ENCODE measurements at places on chromosomes 5 and 9.
A peak's percentile ranks its signal among the peaks of the same experiment; 100 is the strongest.

GRCh38 chr9:88972401-88972800 is 18.9 kb upstream of the S1PR3 start:
- DNase-seq: no peak

DNA sequence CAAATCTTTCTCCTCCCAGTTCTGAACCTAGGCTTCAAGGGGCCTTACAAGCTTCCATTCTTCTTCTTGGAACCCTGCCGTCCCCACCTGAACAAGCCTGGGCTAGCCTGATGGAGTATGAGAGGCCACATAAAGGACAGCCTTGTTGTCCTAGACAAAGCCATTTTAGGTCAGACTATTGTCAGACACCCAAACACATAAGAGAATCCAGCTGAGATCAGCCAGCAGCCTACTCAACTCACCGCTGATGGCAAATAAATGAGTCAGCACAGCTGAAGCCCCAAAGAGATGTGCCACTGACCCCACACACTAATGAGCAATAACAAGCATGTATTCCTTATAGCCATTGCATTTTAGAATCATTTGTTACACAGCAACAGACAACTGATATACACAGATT is 33.8 kb downstream of the SVEP1 start:
- DNase-seq: no peak

GRCh38 chr5:95941756-95942155 is 19.9 kb downstream of the ELL2 start:
- no peak for DNase-seq

- no peak for DNase-seq
Observed at GRCh38 chr5:8683496-8683895, 814.5 kb downstream of the MTRR start.

- peak; percentile 58 for DNase-seq
Observed at GRCh38 chr9:133056533-133056932, 5.2 kb upstream of the CEL start.

DNA sequence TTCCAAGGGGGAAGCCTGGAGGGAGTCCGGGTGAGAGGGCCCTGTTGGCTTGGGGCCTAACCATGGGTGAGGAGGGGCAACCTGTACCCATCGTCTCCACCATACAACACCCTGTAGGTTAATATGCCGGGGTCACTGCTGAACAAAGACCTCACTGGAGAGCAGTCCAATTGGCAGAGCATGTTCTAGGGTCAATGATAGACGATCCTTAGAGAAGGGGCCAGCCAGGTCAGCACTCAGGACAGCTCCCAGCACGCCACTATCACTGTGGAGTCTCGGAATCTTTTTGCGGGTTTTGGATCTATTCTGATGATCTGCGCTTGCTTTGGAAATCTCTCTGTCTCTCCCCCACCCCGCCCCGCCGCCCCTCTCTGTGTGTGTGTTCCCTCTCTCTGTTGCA is 218.4 kb upstream of the MVB12B start:
- no peak for DNase-seq

DNA sequence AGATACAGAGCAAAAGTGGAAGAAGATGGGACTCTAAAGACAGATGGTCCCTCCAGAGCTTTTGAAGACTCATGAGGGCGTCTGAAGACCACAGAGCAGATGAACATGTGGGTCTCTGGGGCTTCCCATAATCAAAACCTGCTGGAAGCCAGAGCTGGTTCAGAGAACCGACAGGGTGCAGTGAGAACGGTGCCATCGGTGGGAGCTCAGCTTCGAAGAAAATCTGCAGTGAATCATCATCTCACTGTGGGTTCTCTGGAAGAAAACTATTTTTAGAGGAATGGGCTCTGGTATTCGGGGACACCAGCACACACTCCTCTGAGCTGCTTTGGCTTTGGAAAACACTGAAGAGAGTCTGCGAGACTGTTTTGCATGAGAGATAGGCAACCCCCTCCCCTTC is 222.4 kb upstream of the PANK3 start:
- DNase-seq: no peak

- DNase-seq: peak; percentile 42
Observed at GRCh38 chr5:15927710-15928380, 251.7 kb downstream of the MARCHF11 start.

DNA sequence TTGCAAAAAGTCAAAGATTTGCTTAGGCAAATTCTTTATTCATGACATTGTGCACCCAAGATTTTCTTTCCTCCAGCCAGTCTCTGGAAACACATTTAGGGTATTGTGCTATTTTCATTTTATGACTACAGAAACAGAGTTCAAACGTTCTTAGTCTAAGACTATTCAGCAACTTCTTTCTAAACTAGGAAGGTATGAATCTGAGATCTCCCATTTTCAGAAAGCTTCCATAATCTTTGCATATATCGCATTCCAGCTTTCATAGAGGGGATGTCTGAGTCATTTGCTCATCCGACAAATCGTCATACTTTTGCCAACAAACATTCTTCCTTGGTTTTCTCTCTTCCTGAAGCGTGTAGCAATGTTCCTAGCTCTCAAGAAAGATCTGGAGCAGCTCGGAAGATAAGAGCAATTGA is 1.6 kb upstream of the PAPPA start:
- DNase-seq: peak; percentile 77

DNA sequence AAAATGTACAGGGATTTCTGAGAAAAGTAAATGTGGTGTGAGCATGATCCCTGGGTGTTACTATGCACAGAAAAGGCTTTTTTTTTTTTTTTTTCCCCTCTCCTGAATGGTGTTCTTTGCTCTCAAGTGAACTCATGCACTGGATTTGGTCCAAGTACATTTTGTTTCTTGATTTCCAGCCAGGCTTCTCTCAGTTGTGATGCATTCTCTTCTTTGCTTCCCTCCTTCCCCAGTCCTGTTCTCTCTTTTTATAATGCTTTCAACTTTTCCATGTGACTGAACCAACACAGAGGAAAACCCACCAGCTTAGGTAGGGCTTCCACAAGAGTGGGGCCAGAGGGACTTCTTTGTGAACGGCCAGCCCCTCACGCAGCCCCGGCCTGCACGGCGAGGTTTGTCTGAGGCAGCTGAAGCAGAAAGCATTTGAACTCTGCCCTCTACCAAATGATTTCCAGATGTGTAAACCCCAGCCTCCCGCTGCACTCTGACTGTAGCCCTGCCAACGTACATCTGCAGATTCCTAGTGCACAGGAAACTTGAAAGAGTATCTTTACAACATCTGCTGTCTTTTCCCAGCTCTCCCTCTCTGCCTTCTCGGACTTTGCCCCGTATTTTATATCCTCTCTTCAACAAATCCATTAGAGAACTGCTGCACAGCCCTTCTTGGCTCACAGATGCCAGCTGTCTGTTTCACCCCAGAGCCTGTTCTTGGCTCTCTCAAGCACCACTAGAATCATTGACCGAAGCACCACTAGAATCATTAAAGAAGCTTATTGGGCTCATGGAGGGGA is 71.8 kb upstream of the CD180 start:
- peak; percentile 84 for DNase-seq

DNA sequence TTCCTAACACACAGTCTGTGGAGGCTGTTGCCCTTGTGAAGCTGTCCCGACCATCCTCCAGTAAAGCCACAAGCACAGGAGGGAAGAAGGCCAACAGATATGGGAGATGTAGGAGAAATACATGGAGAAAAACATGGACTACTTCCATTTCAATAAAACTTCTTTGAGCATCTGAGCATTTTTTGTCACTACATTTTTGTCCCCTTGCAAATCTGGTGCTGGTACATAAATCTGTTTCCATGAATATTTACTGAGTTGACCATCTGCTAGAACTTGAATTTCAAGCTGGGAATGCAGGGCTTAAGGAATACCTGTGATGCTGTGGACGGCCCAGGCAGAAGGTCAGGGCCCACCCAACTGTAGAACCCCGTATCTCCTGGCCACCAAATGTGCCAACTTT is 43.9 kb upstream of the ICE1 start:
- DNase-seq: no peak

GRCh38 chr5:147935032-147935431 is 28.7 kb upstream of the C5orf46 start:
- DNase-seq: no peak

GRCh38 chr5:155504606-155505005 is 491.1 kb downstream of the KIF4B start:
- DNase-seq: no peak

- DNase-seq: peak; percentile 96
Observed at GRCh38 chr5:176812269-176813259, 2.2 kb downstream of the UNC5A start.

GRCh38 chr9:106859957-106860720 is 2.8 kb upstream of the ZNF462 start:
- DNase-seq: no peak

- peak; percentile 29 for DNase-seq
Observed at GRCh38 chr5:124162767-124163532, 583.5 kb downstream of the ZNF608 start.

GRCh38 chr5:13780081-13780480 is 164.4 kb downstream of the DNAH5 start:
- DNase-seq: no peak

DNA sequence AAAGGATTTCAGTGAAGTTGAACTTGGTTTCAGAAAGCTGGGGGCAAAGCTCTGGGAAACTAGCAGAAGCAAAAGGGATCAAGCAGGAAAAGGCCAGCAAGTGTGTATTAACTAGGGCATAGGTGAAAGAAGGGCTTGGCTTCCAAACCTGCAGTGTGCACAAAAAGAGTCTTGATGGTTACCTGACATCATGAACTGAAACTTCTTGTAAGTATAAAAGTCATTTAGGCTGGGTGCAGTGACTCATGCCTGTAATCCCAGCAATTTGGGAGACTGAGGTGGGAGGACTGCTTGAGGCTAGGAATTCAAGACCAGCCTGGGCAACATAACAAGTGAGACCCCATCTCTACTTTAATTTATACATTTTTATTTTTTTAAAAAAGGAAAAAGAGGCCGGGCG is 216.4 kb downstream of the EPB41L4A start:
- DNase-seq: no peak

DNA sequence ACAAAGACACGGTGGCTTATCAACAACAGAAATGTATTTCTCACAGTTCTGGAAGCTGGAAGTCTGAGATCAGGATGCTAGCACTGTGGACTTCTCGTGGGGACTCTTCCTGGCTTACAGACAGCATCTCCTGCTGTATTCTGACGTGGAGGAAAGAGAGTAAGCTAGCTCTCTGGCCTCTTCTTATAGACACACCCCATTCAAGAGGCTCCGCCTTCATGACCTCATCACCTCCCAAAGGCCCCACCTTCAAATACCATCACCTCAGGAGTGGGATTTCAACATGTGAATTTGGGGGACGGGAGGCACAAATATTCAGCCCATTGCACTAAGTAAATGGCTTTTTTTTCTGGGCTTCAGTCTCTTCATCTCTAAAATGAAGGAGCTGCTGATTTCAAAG is 27.6 kb downstream of the KCNMB1 start:
- no peak for DNase-seq

DNA sequence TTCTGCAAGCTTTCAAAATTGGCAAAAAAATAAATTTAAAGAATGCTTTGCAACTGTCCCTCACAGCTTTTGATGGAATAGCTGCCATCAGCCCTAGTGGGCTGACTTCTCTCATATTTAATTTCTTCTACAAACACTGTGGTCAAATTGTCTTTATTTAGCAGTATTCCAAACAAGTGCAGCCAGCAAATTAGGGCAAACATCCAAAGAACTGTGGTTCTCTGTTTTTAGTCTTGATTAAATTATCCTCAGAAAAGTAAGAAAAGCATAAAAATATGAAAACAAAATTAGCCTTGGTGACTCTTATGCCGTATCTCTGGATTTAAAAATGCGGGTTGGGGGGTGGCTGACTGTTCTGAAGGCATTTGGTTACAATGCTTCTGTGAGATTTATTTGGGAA is 95.8 kb upstream of the RETREG1 start:
- DNase-seq: no peak

GRCh38 chr5:80150731-80151130 is 105.1 kb downstream of the SERINC5 start:
- DNase-seq: no peak

DNA sequence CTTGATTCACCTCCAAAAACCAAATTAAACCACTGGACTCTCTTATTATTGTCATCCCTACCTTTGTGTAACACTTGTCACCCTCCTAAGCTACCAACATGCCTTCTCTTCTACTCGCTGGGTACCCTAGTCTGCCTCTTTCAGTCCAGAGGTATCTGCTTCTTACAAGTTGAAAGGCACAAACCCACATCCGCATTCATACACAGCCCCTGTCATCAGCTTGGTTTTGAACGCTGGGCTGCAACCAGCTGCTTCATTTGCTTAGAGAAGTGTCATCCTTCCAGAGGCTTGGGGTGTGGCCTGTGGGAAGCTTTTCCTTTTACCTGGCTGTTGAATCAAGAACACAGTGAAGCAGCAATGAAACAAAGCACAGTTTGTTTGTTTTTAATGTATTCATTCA is 138.8 kb upstream of the WWC1 start:
- no peak for DNase-seq

DNA sequence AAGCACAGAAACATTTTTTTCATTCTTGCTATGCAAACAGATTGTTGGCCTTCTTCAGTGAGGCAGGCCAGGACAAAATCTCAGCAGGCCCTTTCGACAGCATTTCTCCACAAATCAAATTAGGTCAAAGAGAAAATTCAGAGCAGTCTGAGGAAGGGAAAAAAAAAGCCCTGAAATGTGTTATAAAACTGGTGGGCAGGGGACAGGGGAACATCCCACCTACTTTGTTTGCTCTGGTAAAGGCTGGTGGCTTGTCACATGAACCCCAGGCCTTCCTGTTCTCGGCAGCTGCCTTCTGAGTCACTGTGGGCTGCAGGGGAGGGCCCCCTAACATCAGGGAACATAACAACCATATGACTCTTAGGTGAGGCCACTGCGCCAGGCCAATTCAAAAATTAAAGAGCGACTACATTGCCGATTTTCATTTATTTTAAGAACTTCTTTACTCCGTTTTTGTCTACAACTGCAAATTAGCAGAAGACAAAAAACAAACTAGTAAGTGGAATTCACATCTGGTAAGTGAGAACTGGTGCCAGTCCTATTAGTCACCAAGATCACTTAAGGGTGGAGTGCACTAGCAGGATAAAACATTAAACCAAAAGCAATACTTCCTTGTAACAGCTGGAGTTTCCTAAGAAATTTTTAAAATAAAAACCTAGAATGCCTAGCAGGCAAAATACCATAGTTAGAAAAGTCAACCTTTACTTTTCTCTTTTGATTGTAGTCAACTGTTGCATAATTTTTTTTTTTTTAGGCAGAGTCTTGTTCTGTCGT is 46.2 kb upstream of the DENND4C start:
- DNase-seq: peak; percentile 92
